Activated CD8-positive, alpha-beta memory T cell treated with anti-CD3 and anti-CD28 coated beads, Interleukin-2, amount 50 U/mL, for 4 hours (primary cell): ENCODE measurements at places on chromosomes 12 and 14.
A peak's percentile ranks its signal among the peaks of the same experiment; 100 is the strongest.

DNA sequence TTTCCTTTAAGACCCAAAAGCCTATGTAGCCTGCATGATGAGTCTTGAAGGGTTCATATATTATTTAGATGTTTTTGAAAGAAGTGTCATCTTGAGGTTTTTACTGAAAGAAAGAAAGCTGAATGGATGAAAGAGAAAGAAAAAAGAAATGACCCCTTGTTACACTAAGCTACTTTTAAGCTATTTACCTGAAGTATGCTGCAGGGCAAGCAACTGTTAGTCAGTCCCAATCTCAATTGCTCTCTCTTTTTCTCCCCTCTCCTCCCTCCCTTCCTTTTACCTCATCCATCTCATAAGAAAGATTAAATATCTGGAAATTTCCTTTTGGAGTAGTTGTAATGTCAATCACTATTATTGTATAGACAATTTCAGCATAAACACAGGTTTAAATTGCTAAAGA lies 512.4 kb downstream of the TMTC2 start:
- no peak for DNase-seq

GRCh38 chr14:65927931-65928356 lies 515.4 kb downstream of the FUT8 start:
- DNase-seq: peak; percentile 57

DNA sequence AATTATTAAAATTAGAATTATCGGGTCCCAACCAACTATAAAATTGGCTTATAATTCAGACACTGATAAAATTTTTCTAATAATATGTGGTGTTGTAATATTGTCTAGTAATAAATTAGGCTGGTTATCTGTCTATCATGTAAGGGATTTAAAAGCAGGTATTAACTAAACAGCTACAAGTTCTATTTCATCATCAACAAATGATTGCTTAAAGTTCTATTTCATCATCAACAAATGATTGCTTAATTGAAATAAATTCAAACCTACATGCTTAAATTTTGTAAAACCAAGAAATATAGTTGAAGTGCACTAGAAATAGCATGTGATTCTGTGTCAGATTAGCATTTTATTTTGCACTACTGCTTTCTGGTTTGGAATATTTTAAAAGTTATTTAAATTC lies 34.1 kb downstream of the SLCO1A2 start:
- DNase-seq: no peak

DNA sequence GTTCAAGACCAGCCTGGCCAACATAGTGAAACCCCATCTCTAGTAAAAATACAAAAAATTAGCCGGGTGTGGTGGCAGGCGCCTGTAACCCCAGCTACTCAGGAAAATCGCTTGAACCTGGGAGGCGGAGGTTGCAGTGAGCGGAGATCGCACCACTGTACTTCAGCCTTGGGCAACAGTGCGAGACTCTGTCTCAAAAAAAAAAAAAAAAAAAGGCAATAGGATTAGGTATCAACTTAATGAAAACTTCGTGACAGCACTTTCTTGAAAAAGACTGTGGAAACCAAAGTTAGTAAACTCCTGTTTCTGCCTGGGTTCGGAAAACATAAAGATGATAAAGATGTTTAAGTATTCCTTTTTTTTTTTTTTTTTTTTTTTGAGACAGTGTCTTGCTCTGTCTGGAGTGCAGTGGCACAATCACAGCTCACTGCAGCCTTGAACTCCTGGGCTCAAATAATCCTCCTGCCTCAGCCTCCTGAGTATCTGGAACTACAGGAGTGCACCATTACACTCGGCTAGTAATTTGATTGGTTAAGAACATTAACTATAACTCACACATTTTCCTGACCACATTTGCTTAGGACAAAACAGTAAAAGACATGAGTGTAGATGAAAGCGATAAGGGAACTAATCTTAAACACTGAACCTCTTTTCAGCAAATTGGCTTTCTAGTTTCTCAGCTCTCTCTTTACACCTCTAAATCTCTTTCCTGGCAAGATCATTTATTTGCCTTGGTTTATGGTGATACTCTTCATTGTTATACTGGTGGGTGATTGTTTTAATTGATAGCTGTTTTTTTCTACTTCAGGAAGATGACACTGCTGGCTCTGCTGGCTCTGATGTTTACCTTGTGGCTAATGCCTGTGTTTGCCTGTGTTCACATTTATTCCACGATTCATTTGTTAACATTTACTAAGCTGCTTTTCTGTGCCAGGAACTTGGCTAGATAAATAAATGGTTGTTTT lies 15.8 kb downstream of the HIF1A start:
- no peak for DNase-seq

- DNase-seq: no peak
These were observed 154.5 kb downstream of the EGLN3 start for GRCh38 chr14:33796356-33796755.

- DNase-seq: no peak
These were observed 413.2 kb downstream of the SOX5 start for GRCh38 chr12:23536293-23536692.

DNA sequence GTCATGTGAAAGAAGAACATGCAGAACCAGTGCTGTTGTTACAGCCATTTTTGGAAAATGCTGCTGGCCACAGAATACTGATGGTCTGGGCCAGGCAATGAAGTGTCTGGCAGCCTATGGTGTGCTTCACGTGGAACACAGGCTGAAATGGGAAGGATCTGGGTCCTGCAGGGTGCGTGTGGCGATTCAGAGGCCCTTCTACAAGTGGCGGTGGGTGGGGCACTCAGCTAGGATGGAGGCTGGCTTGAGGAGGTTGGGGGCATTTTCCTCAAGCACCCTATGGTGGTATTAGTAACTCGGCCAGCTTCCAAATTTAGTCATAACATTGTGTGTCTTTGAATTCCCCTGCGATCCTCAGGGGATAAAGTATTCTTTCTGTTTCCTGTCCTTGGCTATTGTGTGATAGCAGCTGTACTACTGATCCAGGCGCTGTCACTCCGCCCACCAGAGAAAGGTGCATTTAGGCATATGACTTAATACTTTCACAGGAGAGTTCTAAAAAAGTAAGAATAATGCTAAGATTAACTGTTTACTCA lies 9.2 kb upstream of the RAD52 start:
- DNase-seq: no peak

DNA sequence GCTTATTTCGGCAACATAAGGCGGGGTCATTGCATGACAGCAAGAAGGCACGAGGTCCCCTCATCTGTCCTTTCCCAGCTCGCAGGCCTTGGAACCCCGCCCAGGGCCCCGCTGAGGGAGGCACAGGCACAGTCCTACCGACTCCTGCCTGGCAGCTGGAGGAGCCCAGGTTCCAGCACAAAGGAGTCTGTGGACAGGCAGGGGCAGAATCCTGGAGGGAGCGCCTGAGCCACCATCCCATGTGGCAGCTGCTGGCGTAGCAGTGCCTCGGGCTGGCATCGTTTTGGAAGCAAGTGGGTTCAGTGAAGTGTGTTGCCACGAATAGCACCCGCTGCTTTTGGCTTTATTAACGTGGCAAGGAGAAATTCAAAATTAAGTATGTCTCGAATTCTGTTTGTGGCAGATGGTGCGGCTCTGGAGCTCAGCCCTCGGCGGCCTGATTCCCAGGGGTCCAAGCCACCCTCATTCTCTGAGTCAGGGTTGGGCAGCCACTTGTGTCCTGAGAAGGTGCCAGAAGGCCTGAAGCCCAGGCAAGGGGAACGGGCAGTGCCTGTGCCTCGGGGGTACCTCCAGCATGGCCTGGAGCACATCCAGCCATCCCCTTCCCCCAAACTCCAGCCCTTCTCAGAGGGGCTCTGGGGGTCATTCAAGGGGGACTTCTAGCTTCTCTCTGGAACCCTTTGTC lies 35.9 kb downstream of the SLC8B1 start:
- DNase-seq: no peak

DNA sequence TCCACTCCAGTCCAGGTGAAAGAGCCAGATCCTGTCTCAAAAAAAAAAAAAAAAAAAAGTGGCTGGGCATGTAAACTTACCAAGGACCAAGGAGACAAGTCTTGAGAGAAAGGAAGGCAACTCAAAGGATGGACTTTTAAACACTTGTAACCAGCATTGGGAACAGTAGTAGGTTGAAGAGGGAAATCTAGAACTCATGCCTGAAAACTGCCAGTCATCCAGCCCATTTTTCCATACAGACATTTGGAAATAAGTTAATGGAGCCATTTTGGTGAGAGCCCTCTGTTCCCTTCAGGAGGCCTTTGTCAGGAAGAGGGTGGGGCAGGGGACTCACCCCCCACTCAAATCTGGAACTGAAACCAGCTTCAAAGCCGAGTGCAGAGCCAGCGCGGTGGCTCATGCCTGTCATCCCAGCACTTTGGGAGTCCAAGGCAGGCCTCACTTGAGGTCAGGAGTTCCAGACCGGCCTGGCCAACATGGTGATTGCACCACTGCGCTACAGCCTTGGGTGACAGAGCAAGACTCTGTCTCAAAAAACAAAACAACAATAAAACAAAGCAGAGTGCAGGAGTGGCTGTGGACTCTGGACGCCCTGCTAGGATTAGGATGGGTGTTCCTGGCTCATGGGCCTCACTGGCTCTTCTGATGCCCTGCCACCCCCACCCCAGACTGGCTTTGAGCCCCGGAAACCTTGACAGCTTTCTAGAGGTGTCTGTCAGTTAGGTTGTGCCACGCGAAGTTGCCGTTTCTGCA lies 1.6 kb upstream of the MLXIP start:
- no peak for DNase-seq

DNA sequence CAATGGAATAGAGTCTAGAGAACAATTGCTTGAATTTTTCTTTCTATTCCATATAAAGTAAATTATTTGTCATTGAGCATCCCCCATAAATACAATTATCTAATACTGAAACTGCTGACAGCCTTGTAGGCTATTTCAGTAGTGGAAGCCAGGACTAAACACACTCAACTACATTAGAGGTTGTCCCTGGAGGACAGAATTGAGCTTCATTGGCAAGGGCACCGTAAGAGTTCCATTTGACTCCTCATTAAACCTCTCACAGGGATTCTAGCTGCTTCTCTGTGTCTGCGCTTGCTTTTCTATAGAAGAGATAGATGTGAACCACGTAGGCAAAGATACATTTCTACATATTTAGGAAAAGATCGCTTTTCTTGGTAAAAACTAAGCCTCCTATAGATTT lies 3.5 kb upstream of the PTPRO start:
- DNase-seq: no peak

GRCh38 chr14:63523735-63524426 lies 19.3 kb downstream of the PPP2R5E start:
- DNase-seq: no peak

- DNase-seq: no peak
These were observed 858 bp upstream of the KCNA1 start for GRCh38 chr12:4908684-4909409.

DNA sequence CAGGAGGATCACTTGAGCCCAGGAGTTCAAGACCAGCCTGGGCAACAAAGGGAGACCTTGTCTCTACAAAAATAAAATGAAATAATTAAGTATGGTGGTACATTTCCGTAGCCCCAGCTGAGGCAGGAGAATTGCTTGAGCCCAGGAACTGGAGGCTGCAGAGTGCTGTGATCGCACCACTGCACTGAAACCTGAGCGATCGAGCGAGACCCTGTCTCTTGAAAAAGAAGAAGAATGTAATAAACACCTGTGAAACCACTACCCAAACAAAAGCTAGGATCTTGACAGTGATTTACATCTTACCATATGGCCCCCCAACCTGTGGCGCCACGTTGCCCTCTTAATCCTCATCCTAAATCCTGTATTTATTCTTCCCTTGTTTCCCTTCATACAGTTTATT lies 5.7 kb upstream of the DTX1 start:
- no peak for DNase-seq

DNA sequence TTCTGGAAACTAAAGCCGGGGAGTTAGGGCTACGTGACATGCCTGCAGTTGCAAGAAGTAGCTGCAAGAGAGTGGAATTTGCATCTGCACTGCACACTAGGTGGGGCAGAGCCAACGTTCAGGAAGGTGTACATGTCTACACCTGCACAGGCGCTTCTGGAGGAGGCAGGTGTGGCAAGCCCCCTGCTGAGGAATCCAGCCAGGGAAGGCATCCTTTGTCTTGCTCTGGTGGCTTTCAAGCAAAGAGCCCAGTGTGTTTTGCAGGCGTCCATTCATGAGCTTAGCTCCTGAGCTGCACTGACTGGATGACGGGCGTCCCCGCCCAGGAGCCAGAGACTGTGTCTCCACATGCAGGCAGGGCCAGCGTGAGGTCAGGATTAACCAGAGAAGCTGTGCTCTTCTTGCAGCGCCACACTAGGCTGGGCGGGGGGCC lies 116.3 kb downstream of the ZFP36L1 start:
- no peak for DNase-seq

DNA sequence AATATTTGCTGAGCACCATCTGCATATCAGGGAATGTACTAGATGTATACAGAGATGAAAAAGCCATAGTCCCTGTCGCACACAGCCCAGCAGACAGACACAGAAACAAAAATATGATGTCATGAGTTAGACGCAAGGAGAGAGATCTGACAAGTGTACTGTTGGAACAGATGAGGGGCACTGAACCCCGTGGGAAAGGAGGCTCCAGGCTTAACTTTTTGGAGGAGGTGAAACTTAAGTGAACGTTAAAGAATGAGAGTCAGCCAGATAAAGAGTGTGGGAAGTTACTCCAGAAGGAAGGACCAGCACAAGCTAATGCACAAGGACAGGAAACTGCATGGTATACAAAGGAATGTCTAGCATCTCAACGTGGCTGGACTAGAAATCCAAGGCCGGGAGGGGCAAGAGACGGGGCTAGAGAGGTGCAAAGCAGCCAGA lies 2.5 kb upstream of the ACTN1 start:
- DNase-seq: no peak

DNA sequence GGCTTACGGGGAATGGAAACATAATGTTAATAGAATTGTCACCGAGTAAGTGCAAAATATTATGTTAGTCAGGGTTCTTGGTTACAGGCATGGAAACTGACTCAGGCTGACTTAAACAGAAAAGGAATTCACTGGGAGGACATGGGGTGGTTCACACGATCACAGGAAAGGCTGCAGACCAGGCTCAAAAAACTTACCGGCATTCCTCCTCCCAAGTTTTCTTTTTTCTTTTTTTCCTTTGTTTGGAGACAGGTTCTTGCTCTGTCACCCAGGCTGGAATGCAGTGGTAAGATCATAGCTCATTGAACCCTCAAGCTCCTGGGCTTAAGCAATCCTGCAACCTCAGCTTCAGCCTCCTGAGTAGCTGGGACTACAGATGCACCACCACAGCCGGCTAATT lies 11.9 kb upstream of the UBE2N start:
- no peak for DNase-seq

GRCh38 chr14:77936138-77936639 lies 136.3 kb downstream of the ADCK1 start:
- no peak for DNase-seq

- DNase-seq: no peak
These were observed 28.4 kb downstream of the RAD9B start for GRCh38 chr12:110530511-110530910.
